ENCODE measurements at places on chromosomes 11 and 22. TPM values are rescaled to one million over a fixed set of nuclear protein-coding genes. Genes with fewer than 3 reads are reported as not detected.
A peak's percentile ranks its signal among the peaks of the same experiment; 100 is the strongest.

Gene DRD4
- polyA plus RNA-seq, result 0.35 TPM

GRCh38 chr11:34415538-34415937 lies 23.2 kb upstream of the CAT start:
- no peak for DNase-seq

- DNase-seq, result no peak
Observed at GRCh38 chr11:112972399-112973145, 11.4 kb downstream of the NCAM1 start.

Gene DCDC1
- 0.47 TPM for polyA plus RNA-seq

Gene GNG3
- 0.26 TPM for polyA plus RNA-seq

Gene FGF3
- polyA plus RNA-seq, result not detected

- DNase-seq, result peak; percentile 62
Observed at GRCh38 chr11:77082838-77083565, 16.2 kb downstream of the CAPN5 start.

Gene F2
- polyA plus RNA-seq, result 0.01 TPM

DNA sequence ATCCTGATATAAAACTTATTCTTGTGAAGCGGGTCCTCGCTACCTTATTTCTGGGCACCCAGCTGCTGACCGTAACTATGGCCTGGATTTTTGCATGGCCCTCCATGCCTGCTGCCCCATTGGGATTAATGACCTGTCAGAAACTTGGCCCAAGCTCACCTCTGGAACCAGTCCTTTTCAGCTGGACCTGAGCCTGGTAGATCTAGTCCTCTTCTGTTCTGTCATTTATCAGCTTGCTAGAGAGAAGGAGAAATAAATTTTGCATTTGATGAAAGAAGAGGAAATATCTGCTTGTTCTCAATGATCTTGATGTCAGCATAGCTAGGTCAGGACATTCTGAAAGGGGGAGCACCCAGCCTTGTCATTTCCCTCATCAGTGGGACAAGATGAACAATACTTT lies 387.8 kb upstream of the LARGE1 start:
- no peak for DNase-seq

Gene DDX25
- polyA plus RNA-seq, result 0.16 TPM
